ENCODE measurements at places on chromosomes 6 and 20.

DNA sequence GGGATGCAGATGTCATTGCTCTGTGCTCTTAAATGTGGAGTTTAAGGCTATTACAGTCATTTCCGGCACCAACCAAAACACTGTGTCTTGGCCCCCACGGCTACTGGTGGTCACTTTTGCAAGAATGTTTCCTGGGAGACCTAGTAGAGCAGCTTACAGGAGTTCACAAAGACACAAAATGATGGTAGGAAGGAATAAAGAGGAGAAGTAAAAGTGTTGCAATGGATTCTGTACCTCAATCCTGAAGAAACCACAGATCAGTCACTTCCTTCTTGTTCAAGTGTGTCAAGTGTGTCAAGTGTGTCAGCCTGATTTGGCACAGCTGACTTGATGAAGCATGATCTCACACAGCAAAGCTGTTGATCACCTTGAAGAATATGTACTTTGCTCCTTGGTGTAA is 344.0 kb downstream of the PLCB1 start:
- no peak for DNase-seq

GRCh38 chr6:136920671-136921380 is 1.3 kb upstream of the SLC35D3 start:
- peak; percentile 17 for DNase-seq

GRCh38 chr6:138757136-138757535 is 16.4 kb upstream of the CCDC28A start:
- DNase-seq: no peak

DNA sequence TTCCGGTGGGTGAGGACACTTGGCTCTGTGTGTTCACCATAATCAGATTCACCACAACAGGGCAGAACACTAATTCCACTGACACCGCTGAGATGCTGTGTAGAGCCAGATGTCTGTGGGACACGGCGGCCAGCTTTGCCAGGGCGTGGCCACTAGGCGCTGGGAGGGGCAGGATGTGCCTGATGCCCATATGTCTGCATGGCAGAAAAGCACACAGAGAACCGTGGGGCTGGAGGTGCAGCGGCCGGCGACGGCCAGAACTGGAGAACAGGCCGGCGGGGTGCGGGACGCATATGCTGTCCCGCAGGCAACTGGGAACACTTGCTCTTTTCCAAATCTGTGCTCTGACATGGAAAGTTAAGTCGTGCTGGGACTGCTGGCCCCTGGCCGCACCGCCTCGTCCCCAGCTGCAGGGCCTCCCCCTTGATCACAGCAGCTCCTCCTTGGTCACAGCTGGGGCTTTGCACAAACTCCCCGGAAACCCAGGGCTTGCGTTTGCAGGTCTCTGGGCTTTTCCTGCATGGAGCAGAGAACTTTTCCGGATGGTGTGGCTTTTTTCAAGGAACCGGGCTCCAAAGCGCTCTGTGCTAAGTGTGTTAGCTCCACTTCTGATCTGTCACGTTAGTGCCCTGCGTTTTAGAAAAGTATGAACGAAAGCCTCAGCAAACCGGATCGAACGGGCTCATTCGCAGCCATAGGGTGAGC is 31.1 kb downstream of the NTSR1 start:
- DNase-seq: peak; percentile 58

GRCh38 chr20:59987135-59987534 is 28.9 kb downstream of the CDH26 start:
- DNase-seq: no peak

DNA sequence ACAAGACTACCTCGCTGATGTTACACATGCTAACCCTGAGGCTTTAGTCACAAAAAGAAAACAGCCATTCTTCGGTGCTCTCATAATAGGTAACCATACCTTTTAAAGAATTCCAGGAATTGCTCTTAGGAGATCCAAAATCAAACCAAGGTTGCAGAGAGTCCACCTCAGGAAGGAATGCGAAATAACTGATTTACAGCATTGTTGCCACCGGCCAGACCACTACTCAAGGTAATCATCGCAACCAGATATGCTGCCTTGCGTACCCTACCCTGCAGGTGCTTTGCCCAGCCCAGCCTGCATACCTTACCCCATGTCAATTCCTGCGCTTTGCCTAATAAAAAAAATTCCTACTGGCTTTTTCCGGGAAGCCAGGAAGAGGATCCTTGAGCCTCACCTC is 27.0 kb downstream of the NUP153 start:
- no peak for DNase-seq

DNA sequence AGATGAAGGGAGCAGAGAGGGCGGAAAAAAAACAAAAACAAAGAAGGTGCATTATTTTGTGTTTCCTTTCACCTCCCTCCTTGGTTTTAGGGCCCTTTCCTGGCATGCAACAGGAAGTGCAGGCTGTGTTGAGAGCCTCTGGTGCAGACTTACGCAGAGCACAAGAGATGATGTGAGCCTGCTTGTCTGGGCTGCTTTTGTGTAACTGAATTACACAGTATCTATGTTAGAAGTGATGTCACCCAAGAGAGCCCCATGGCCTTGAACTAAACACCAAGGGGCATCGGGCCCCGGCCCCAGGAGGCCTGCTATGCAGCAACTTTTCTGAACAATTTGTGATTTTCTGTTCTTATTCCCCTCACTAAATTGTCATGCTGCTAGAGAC is 25.5 kb downstream of the GNAS start:
- no peak for DNase-seq

GRCh38 chr6:45637611-45638257 is 260.0 kb upstream of the SUPT3H start:
- no peak for DNase-seq

DNA sequence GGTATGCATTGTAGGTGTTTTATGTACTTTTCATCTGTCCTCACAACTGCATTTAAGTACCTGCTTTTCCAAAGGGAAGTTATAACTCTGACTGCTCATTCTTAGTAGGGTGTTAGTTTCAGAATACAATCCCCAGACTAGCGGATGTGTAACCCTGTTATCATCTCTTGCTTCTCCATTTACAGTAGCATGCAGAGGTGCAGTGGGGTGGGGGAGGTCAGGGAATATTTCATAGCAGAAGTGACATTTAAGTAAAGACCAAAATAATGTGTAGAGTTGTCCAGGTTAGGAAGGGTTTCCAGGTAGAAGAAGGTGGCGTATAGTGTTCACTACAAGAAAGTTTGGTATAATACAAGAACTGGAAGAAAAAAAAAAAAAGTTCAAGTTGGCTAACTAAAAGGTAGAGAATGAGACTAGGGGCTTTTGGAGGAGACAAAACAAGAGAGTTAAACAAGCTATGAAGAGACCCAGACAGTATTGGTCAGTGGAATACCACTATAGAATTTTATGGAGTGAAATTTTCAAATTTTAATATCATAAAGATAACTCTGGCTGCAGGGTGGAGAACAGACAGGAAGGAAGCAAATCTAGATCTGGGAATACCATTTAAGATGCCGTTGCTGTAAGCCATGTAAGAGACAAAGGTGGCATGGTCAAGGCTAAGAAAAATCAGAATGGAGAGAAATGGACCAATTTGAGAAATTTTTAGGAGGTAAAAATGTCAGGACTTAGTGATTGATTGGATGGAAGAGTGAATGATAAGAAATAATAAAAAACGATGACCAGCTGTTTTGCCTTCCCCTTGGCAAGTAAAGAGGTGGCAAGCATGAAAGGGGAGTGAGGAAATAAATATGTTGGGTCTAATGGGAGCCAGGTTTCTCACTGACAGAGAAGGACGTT is 2.2 kb upstream of the AHI1 start:
- no peak for DNase-seq

GRCh38 chr6:166333172-166333995 is 9.0 kb downstream of the SFT2D1 start:
- DNase-seq: no peak

DNA sequence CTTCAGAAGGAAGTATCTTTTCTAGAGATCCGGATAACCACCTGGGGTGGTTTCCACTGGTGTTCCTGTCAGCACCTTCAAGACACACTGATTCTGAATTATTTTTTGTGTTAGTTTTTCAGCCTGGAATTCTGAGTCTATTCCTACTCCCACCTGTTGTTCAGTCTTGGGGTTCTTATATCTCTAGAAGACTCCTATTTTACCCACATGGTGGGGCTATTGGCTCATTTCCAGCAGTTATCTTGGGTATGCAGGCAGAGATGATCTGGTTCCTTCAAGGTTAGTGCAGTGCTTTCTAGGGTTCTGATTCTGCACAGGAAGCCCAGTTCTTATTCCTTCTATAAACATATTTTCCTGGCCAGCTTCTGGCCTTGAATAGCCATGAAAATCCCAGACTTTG is 175.6 kb upstream of the PDE7B start:
- no peak for DNase-seq

- peak; percentile 46 for DNase-seq
These were observed 75.8 kb downstream of the SYCP2L start for GRCh38 chr6:10962673-10963072.

- DNase-seq: no peak
These were observed 147.1 kb upstream of the RALGAPA2 start for GRCh38 chr20:20859510-20859909.

DNA sequence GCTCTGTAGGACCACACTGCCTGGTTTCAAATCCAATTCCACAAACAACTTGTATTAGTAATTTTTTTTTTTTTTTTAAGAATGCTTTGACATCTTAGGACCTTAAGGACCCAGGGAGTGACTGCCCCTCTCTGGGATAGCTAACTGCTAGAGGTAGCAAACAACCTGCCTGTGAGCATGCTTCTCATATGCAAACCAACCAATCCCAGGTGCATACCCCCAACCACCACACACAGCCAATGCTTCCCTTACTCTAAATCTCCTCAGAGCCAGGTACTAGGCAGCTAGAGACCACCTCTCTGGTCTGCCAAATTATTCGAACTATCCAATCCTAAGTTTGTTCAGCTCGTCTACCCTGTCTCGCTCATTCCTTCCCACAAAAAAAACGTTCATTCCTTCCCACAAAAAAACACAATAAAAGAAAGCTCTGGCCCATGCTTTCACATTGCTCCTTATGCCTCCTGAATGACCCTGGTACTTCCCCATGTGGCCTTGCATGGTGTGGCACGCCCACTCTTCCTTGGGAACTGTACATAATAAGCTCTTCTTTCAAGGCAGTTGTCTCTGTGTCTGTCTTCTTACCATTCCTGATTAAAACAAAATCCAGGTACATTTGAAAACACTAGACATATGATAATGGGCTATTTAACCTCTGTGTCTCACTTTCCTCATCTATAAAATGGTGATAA is 6.4 kb downstream of the SERAC1 start:
- no peak for DNase-seq

DNA sequence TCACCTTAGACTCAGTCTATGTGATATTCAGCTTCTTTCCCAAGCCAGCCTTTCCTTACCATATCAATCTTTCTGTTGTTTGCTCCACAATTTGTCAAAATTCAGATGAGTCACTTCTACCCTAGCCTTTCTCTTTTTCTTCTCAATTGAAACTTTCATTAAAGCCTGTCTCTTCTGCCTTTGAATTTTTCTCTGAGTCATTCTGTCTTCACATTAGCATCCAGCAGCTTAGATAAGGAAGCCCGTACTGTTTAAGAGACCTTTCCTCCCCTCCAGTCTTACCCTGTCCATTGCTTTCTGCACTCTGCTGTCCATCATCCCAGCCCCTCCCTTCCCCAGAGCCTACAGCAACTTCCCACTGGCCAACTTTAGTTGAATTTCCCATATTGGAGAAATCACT is 34.9 kb upstream of the RALGAPA2 start:
- no peak for DNase-seq

DNA sequence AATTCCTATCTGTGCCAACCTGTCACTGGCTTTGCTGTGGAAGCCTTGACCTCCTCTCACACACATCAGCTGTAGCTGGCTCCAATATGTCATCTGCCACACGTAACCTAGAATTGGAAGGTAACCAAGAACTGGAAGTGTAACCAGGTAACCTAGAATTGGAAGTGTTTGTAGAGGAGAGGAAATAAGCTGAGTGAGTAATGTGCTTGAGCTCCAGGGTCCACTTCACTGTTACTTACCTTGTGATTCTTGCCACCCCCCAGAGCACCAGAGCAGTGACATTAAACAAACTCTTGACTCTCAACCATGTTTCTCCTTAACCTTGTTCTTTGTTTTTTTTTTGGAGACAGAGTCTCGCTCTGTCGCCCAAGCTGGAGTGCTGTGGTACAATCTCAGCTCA is 350.5 kb downstream of the NRN1 start:
- no peak for DNase-seq

GRCh38 chr20:10531848-10532247 is 96.7 kb downstream of the SLX4IP start:
- no peak for DNase-seq

- DNase-seq: no peak
These were observed 2.0 kb downstream of the NAA20 start for GRCh38 chr20:20019123-20019522.

GRCh38 chr6:53924277-53924676 is 129.5 kb downstream of the LRRC1 start:
- DNase-seq: no peak

GRCh38 chr6:139126931-139127330 is 7.9 kb upstream of the HECA start:
- DNase-seq: no peak

DNA sequence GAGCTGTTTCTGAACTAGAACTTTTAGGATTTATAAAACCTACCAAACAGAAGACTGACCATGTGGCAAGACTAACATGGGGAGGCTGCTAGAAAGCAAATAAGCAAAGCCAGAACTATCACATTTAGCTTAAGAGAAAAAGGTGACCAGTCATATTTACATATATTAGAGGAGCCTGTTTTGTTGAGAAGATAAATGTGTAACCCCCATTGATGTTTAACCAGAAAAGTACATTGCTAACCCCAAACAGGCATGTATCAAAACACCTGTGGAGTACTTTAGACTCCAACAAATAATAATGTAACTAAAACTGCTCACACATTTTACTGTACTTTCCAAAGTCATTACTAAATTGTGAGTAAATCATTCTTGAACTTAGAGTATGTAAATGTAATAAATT is 35.0 kb downstream of the AKIRIN2 start:
- no peak for DNase-seq

- DNase-seq: no peak
These were observed 81.8 kb downstream of the MLIP start for GRCh38 chr6:54192993-54193392.

GRCh38 chr6:20533746-20534294 is 437 bp upstream of the CDKAL1 start:
- no peak for DNase-seq

- no peak for DNase-seq
These were observed 16.5 kb downstream of the DUSP22 start for GRCh38 chr6:308768-309167.

- no peak for DNase-seq
These were observed 107.4 kb downstream of the TRIM27 start for GRCh38 chr6:28816339-28816908.

- DNase-seq: no peak
These were observed 708.7 kb downstream of the UTRN start for GRCh38 chr6:144993870-144994269.

GRCh38 chr20:16265334-16265733 is 307.9 kb downstream of the KIF16B start:
- no peak for DNase-seq

- DNase-seq: no peak
These were observed 82.1 kb downstream of the PREP start for GRCh38 chr6:105320765-105321164.

GRCh38 chr6:142605922-142606485 is 304.2 kb downstream of the ADGRG6 start:
- peak; percentile 35 for DNase-seq
